ENCODE measurements at places on chromosomes 2 and 18.

DNA sequence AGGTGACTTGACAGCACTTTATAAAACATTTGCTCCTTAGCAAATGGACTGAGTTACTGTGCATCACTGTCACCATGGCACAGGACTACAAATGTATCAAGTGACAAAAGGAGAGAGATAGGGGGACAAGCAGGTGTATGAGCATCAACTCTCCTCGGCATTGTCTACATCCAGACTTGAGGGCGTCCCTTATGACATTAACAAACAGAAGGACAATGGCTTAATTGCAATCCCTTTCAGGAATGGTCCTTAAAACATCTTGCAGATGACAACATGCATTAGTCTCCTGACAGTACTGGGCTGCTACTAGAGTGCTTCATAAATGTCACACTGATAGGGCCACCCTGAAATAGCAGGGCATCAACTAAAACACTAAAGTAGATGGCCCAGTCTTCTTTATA, 198.8 kb downstream of the PDE1A start:
- DNase-seq = no peak

- DNase-seq = peak; percentile 77
Observed at GRCh38 chr2:144515696-144516410, 4.1 kb downstream of the ZEB2 start.

DNA sequence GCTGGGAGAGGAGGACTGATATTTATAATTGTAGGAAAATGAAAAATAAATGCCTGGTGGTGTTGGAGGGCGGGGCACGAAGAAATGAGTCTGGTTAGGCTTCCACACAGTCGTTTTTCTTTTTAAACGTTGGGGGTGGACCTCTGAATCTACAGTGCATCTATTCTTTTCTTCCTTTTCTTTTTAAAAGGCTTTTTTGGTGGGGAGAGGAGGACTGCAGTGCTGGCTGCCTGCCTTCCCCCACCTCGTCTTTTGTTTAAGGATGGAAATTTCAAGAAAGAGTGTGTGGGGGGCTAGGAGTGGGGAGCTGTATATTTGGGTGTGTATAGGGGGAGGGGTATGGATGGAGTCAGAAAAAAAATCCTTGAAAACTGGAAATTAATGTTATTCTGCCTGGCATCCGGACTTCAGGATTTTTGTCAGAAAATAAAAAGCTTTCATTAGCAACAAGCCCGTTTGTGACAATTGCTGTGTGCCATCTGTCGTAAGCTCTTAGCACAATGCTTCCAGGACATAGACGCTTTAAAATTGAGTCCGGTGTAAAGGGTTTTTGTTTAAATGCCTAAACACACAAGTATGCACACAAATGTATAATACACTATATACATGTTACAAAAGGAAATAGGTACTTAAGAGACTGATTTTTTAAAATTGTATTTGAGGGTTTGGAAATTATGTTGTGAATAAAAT, 1.1 kb downstream of the MAP2 start:
- DNase-seq = no peak

- peak; percentile 54 for DNase-seq
Observed at GRCh38 chr2:85132834-85133637, at the start of gene TCF7L1. TSS of gene TCF7L1 (plus strand) at chr2:85133392. CDS start at chr2:85133685, 293 bp downstream.

DNA sequence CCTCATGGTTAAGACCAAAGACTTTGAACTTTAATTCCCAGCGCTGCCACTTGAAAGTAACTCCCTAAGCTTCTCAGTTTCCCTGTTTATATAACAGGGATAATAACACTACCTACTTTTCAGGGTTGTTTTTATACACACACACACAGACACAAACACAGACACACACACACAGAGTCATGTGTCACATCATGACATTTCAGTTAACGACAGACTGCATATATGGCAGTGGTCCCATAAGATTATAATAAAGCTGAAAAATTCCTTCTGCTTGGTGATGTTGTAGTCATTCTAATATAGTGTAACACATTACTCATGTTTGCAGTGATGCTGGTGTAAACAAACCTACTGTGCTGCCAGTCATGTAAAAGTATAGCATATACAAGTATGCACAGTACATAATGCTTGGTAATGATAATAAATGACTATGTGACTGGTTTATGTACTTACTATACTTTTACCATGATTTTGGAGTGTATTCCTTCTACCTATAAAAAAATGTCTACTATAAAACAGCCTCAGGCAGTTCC, 89.2 kb upstream of the ITGA4 start:
- peak; percentile 69 for DNase-seq

GRCh38 chr18:57730146-57730545, 73.0 kb downstream of the ATP8B1 start:
- no peak for DNase-seq

DNA sequence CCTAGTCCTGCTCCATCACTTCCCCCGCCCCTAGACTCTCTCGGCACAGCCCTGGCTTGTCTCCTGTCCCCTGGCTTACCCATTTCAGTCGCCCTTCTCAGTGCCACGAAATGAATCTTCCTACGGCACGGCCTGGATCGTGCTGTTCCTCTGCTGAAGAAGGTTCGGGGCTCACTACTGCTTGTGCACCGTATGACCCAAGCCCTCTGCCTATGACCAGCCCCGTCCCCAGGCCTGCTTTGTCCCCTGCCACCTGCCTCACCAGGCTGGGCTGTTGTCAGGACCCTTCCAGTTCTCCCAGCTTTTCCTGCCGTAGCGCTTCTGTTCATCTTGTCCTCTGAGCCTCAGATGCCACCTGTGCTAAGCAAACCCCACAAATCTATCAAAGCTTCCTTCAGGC, 13.9 kb downstream of the CHMP1B start:
- DNase-seq = no peak

GRCh38 chr18:11324956-11325882, 175.8 kb upstream of the PIEZO2 start:
- DNase-seq = no peak

- peak; percentile 44 for DNase-seq
Observed at GRCh38 chr2:238369591-238370040, 49.3 kb downstream of the TRAF3IP1 start.

DNA sequence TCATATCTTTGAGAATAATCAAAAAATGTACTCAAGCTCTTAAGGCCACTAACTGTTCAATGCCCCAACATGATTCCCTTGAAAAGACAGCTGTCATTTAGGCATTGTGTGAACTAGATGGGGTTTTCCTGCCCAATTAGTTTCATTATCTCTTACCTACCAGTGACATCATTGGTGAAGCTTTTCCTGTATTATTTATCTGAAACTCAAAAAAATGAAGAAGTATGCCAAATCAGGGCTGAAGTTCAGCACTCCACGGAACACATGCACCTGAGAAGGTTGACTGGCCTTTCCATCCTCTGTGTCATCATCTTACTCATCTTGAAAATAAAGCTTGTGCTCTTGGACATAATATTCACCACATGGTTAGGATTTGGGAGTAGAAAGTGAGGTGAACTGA, 126.4 kb downstream of the TXNL1 start:
- DNase-seq = no peak

DNA sequence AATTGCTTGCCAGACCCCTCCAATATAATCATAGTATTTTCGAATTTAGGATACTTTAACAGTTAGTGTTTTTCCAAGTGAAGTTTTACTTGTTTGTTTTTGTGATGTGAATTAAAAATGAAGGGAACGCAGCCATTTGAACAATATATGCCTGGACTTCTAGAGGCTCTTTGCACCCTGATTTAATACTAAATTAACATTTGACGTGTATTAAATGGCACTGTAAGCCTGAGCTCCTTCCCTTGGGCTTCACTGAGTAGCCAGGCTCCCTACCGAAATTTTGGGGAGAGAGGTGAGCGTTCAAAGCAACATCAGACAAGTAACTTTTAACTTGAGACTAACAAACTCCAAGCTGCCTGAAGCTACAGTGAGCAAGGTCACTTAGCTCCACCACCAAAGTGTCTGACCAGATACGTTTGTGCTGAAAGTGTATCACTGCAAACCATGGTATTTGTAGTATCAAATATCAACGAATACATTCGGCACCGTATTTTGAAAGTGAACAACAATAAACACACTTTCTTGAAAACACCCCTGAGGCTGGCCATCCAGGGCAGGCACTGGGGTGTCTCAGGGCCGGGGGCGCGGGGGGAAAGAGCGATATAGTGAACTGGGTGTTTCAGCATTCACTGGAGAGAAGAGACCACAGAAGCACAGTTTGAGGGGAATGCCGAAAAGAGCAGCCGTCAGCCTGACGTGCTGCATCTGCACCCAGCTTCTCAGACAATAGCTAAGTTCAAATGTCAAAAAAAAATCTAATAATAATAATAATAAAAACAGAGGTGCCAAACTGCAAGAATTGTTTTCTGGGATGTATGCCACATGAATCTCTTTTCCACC, 7.7 kb upstream of the POU3F3 start:
- no peak for DNase-seq

DNA sequence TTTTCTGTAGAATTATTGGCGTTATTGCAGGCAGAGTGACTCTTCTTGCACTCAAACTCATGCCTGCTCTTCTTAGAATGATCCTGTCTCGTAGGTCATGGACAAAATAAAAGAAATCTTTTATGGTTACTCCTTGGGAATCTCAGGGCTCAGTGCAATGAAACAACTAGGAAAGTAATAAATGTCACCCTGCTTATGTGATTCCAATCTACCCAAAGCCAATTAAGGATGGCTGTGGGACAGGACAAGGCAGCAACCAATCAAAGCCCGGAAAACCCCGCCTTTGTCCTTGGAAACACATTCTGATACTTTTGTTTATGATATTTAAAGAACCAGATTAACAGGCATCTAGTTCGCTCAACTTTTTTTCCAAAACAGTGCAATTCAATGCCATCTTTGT, 53.0 kb downstream of the GRB14 start:
- no peak for DNase-seq

DNA sequence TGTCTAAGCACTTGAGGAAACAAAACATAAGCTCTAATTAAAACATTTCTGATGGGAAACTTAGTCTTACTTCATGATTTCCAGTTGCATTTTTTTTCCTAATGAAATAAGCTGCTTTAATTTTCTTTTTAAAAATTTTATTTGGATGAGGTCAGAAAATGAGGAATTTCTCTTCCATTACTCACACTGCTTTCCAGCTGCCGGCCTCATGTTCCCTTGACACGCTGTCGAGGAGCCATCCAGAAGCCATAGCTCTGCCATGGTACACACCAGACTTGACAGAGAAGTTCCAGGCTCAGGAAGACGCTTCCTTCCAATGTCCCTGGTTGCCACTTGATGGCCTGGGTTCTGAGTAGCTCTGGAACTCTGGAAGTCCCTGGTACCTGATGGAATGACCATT, 12.1 kb upstream of the MAPRE2 start:
- DNase-seq = no peak

DNA sequence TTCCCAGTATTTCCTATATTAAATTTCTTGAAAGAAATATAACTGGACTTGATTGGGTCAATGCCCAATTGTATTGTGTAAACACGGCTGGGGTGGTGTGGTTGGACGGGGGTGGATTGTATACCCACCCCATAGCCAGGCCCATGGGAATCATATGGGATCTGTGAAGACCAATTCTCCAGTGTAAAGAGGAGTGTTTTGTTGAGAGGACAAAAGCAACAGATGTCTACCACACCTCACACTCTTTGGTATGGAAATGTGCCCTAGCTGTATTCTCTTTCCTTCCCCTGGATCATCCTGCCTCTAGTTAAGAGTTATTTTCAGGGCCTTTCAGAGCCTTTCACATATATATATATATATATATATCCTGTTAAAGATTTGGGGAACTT, 57.5 kb upstream of the TGIF1 start:
- DNase-seq = no peak

DNA sequence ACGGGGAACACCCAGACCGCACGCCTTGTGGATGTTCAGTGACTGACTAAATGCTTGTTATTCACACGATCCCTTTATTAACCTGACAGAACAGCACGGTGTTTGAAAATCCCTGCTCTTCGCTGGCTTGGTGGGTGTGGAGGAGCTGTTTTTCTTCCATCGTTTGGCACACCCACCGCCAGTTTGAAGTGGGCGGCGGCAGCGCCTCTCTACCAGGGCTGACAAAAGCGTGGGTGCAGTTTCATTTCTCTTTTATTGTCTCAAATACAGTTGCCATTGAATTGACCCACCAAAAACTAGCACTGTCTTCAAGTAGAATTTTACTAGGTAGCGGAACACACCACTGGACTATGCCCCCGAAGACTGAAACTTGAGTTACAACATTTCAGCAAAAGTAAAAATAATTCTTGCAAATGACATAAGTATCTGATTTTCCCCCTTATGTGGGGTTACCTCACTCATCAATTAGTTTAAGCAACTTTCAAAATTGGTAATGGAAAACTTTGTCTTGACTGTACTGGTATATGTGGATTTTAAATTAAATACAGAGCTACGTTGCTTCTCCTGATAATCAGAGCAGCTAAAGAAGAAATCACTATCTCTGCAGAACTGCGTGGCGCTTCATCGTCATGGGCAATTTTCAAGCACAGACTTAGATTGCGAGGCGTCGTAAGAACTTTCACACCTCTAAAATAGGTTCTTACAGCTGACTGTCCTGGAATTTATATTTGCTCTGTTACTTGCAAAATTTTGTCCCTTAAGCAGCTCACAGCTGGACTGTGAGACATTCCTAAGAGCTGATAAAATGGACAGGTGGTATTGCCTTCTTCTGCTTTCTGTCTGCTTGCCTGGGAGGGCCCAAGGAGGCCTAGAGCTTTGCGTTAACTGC, 60.9 kb downstream of the LDLRAD4 start:
- no peak for DNase-seq

GRCh38 chr2:119059287-119059686, 99.3 kb downstream of the C1QL2 start:
- no peak for DNase-seq

DNA sequence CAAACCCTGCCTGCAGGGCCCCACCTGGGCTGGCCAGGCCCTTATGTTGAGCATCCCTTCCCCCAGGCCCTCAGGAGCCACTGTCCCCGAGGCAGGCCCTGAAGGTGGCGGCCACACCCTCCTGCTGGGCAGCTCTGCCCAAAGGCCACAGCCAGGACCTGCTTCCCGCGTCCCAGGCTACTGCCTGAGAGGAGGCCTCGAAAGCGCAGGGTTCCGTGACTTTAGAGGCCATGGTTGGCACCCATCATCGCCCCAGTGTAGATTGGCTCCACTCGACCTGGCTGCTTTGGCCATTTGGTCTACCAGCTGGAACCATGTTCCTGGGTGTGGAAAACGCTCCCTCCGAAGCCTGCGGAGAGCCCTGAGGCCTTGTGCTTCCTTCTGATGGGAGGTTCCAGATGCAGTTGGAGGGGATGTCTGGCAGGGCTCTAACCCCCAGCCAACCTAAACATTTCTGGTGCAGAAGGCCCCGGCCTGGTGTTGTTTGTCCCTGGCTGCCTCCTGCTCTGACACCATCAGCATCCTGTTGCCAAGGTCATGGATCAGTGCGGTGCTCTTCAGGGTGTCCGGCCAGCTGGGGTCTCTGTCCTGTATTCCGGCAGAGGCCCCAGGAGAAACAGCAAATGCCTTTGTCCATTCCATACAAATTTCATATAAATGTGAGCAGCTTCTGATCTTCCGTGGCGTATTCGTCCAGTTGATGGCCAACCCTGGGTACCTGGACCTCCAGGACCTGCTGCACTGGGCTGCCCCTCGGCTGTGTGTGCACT, 14.7 kb downstream of the CAPN10 start:
- DNase-seq = no peak
